ENCODE measurements at places on chromosomes 2 and 18.

GRCh38 chr2:109471658-109472057 lies 142.1 kb downstream of the SEPTIN10 start:
- DNase-seq, result no peak

GRCh38 chr2:223019390-223019930 lies 32.5 kb upstream of the KCNE4 start:
- DNase-seq, result no peak

DNA sequence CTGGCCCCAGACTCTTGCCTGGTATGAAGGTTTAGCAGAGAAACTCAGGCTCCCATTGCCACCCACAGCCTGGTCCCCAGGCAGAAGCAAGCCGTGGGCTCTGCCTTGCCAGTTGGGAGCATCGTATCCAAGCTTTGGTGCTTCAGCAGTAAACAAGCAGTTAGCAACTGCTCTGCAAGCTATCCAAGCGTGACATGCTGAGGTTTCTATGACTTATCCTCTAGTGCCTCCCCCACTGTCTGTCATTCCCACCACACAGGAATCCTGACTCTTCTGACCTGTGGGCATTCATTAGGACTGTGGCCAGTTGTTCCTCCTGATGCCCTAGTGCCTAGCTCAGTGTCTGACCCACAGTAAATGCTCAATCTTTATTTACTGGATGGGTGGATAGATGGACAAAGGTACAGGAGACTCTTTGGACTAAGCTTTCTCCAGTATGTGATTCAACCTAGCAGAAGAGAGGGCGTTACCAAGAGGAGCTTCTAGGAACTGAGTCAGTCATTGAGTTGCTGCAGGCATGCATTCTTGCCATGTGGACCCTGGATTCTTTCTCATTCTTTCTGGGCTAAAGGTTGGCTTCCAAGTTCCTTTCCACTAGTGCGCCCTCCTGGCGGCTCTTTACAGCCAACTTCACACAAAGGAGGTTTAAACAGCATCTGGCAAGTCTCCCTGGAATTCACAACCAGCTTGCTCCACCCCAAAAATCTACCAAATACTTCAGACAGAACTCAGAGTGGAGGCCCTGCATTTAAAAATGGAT lies 40.6 kb upstream of the MRPL19 start:
- DNase-seq, result peak; percentile 44

DNA sequence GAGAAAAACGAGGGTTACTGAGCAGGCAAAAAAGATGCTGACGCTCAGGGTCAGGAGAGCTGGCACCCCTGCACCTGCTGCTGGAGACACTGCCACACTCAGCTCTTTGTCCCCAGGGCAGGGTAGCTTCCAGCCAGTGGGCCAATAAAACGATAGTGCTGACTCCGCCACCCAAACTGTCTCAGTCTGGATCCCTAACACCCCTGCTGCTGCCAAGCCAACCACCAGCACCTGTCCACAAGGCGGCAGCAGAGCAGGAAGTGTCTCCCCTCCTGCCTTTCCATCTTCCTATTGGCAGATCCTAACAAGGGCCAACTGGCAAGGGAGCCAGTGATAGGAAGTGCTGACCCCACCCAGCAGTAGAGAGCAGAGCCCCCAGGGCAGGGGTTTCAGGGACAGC lies 531.5 kb upstream of the SALL3 start:
- no peak for DNase-seq

- peak; percentile 45 for DNase-seq
Observed at GRCh38 chr2:168138374-168138773, 109.0 kb downstream of the STK39 start.

DNA sequence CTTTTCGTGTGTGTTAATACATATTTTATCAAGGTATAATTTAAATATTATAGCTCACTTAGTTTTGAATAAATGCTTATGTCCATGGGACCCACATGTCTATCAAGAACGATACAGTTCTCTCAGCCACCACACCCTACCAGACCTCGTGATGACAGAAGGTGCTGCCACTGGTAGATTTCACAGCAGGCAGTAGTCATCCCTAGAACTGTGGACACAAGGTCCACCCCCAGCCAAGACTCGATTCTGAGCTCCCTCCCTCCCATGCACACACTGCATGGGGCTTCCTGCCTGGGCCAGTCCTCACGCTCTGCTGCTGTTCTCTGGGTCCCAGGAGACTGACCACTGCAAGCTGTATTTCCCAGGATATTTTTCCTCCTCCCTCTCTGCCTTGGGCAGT lies 26.5 kb upstream of the CREB1 start:
- no peak for DNase-seq

DNA sequence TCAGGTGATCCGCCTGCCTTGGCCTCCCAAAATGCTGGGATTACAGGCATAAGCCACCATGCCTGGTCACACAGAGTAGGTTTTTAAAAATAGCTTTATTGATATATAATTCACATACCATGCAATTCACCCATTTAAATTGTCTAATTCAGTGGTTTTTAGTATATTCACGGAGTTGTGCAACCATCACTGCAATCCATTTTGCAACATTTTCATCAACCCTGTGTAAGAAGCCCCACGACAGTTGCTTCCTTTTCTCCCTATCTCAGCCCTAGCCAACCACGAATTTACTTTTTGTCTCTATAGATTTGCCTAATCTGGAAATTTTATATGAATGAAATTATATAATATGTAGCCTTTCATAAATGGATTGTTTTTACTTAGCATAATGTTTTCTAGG lies 266.4 kb downstream of the NAPG start:
- no peak for DNase-seq

- DNase-seq, result no peak
Observed at GRCh38 chr2:160911258-160911657, 249.0 kb upstream of the TANK start.

DNA sequence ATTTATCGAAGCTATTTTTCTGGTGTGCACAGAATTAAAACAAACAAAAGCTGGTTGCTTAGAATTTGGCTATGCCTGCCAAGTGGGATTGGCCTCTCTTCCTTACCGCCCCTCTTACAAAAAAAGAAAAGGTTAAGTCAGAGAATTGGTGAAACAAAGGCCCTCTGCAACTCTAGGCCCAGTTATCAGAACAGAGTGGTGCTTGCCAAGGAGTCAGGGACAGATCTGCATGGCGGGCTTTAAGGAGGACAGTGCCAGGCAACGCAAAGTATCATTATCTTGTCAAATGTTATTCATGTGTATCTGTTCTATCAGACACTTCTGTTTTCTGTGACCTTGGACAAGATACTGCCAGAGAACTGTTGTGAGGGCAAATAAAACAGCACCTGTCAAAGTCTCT lies 78.3 kb downstream of the TGIF1 start:
- DNase-seq, result peak; percentile 22

DNA sequence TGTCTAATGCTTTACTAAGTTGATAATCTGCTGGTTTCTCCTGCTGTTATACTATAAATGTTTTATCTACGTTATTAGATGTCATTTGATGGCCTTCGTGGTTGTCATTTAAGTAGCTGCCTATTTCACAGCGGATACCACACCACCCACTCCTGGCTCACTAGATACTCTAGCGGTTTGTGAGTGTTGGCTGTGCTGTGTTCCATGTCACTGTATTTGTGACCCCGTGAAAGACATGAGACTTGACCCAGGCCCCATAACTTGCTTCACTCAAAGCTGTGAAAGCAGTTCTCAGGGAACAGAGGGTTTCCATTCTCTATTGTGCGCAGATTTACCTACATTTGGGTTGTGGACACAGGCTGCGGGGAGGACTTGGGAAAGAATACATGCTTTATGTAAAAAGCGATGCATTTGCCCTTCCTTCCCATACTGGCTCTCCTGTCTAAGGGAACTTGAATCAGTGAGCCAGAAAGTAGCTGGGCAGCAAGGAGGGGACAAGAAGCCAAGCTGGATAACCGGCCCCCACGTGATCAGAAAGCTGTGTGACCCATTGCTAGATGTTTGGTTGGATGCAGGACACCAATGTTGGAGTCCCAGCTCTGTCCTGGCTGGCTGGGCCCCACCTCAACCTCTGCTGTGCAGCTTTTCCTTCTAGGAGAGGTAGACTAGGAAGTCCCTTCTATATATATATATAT lies 52.2 kb downstream of the PLB1 start:
- DNase-seq, result no peak

DNA sequence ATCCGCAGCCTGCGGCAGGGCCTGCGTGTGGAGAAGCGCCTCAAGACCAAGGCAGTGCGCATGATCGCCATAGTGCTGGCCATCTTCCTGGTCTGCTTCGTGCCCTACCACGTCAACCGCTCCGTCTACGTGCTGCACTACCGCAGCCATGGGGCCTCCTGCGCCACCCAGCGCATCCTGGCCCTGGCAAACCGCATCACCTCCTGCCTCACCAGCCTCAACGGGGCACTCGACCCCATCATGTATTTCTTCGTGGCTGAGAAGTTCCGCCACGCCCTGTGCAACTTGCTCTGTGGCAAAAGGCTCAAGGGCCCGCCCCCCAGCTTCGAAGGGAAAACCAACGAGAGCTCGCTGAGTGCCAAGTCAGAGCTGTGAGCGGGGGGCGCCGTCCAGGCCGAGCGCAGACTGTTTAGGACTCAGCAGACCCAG lies 5.4 kb downstream of the GPR17 start:
- no peak for DNase-seq

GRCh38 chr2:108305901-108306300 lies 17.2 kb downstream of the SULT1C2 start:
- no peak for DNase-seq

GRCh38 chr2:162072976-162073887 lies 783 bp downstream of the DPP4 start:
- no peak for DNase-seq

DNA sequence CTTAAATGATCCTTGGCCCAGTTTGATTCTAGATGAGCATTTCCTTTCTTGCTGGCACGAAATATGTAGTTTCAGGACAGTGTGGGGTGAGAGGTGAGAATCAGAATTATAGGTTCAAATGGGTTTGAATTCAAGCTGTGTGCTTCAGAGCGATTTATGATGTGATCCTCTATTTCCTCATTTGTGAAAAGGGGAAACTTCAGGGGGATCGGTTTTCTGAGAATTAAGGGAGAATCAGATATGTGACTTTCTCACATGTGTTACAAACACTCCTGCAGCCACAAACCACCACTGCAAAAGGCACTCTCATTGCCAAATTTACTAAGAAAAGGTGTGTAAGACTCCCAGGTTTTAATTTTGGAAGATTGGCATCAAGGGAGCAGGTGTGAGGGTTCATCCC lies 24.4 kb downstream of the HK2 start:
- DNase-seq, result no peak

- DNase-seq, result no peak
Observed at GRCh38 chr2:45627911-45628310, 16.8 kb upstream of the SRBD1 start.

- DNase-seq, result no peak
Observed at GRCh38 chr2:240455272-240455646, 19.8 kb downstream of the GPC1 start.

- DNase-seq, result peak; percentile 71
Observed at GRCh38 chr2:11872247-11872947, 126.0 kb downstream of the LPIN1 start.

DNA sequence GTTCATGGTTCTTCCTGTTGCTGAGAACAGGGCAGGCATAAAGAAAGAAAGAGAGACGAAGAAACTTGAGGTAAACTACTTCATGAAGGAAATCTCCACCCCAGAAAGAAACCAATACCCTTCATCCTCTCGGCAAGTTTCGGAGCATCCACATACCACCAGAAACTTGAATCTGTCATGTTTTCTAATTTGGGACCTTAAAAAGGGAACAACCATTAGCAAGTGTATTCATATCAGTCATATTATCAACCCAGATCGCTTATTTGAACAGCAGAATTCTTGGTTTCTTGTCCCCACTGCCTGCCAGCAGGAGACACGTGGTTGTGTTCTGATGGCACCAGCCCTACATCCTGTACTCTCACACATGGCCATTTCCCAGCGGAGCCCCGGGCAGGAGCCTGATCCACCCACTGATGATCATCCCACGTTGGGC lies 53.2 kb upstream of the FZD7 start:
- no peak for DNase-seq

DNA sequence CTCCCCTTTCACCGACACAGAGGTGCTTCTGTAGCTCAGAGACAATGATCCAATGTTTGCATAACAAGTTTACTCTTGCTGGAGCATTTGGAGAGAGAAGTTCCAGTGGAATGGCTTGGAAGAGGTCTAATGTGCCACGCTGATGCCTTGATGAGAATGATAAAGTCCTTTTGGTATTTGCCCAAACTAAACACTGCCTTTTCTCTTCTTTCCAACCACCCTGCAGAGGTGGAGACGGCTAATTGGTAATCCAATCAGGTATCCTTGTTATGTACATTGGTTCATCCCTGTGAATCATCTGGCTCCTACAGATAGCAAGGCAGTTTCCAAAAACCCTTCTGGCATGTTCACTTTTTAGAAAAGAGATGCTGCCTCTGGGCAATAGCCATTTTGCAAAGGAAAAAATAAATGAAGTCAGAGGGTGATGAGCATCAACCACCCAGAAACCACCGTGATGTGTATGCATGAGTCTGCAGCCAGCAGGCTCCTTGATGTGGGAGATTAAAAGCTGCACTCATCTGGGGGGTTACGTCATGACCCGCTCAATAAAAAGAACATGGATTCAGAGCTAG lies 40.6 kb downstream of the KIAA2012 start:
- peak; percentile 52 for DNase-seq

DNA sequence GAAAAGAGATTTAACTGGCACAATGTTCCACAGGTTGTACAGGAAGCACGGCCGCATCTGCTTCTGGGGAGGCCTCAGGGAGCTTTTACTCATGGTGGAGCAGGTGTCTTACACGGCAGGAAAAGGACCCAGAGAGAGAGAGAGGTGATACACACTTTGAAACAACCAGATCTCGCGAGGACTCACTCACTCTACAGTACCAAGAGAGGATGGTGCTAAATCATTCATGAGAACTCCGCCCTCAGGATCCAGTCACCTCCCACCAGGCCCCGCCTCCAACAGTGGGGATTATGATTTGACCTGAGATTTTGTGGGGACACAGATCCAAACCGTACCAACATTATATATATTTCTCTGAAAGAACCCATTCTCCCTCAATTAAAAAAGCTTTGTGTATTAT lies 79.7 kb upstream of the DOCK10 start:
- DNase-seq, result no peak

DNA sequence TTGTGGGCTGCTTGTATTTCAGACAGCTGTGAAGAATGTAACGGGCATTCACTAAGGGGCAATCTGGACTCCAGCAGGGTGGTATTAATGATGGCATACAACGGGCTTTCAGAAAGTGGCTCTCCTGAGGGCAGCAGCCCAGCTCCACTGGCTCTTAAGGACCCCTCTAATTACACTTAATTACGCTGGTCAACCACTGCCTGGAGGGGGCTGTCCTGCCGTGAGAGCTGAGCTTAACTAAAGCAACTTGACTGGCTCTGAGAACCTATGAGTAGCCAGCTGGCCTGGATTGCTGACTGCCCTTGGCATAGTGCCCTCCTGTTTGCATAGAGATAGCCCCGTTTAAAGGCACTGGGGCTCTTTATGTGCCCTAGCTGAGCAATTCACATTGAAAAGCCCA lies 3.8 kb downstream of the LIPG start:
- DNase-seq, result peak; percentile 4

GRCh38 chr2:172905937-172906811 lies 169.5 kb upstream of the MAP3K20 start:
- no peak for DNase-seq

DNA sequence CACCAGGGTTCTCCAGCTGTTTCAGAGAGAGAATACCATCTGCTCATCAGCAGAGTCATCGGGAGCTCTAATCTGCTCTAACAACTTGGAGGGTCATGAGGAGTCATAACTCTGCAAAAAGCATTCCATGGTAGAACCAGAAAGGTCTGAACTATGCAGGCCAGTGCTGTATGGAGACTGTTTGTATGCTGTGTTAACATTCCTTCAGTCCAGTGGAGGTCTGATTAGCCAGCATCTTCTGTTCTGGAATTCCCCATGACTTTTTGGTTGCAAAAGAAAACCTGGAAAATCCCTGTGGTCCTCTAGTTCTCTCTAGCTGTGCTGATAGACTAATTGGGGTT lies 9.4 kb upstream of the ITGB6 start:
- DNase-seq, result no peak
